Pancreas (tissue), 10 donors: ENCODE measurements at places on chromosomes 11 and 22.

GRCh38 chr11:47187723-47188122, 1.5 kb upstream of the PACSIN3 start:
- no peak for DNase-seq

GRCh38 chr22:38938221-38938620, 19.2 kb upstream of the APOBEC3A start:
- no peak for DNase-seq

GRCh38 chr11:45698777-45699497, 33.5 kb upstream of the CHST1 start:
- no peak for DNase-seq

- DNase-seq = no peak
Observed at GRCh38 chr22:45248832-45249561, 8.3 kb upstream of the KIAA0930 start.

DNA sequence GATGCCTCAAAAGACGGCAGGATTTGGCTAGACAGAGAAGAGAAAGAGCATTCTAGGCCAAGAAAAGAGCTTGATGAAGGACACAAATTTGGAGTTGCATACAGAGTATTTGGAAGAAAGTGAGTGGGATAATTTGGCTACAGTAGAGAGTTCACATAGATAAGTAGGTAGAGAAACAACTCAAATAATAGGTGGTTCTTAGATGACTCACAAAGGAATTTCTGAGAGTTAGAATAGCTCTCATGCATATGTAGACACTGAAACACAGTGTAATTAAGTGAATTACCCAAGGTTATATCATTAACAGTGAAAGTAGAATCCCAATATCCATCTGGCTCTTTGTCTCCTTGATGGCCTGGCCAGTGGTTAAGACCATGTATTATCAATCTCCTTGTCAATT, 228.6 kb upstream of the DDI1 start:
- DNase-seq = no peak

GRCh38 chr11:15835788-15836411, 520.4 kb downstream of the SOX6 start:
- DNase-seq = no peak
